Stimulated activated CD8-positive, alpha-beta memory T cell treated with anti-CD3 and anti-CD28 coated beads, Interleukin-4, amount 100 ng/mL, for 48 hours (primary cell): ENCODE measurements at places on chromosomes 13 and 19.

DNA sequence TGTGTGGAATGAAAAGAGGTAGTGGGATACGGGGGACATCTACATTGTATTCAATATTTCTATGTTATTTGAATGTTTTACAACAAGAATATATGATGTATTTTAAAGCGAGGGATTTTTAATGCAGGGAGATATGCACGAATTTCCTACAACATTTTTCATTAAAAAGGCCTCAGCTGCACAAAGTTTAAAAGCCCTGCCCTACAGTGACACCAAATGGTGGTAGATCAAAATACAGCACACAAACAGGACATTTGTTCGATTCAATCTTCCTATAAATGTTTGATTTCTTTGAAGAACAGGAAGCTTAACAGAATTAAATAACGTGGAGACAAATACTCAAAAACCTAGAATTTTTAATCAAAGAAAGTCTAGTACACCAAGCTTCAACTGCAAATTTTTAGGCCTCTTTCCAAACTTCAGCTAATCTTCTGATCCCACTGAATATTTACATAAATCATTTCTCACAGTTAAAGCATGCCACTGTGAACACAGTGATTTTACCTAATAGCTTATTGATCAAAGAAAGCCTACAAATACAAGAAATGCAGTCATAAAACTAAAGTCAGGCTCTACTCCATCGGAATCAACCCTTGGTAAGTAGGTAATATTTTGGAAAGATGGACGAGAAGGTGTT is 257.2 kb downstream of the DIAPH3 start:
- no peak for DNase-seq

DNA sequence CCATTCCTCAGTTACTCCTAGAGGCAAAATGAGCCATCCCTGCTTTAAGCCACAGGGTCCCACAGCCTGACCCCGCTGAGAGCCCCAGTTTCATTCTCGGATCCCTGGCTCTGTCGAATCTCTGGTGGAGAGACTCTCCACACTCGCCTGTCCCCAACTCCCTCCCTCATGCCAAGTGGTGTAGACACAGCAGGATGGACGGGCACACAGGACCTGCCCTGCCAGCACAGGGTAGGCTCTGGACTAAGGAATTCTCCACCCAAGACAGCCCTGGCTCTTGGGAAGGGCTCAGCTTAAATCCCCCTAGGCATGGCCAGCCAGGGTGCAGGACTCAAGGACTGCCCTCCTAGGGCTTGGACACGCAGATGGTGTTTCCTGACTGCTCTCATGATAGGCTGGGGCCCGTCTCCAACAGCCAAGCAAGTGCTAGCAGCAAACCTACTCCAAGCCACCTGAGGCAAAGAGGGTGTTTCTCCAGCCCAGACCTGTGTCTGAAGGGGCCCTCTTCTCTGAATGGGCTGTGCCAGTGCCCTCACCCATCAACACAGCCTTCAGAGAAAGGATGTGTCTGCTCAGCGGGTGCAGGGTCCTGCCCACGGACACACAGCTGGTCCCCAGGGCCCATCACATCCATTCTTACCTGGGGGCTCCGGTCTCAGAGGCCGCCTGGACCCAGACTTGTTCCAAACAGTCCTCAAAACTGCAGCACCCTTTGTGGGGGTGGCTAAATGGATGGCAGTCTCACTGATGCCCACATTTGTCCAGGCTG is 65.3 kb downstream of the PEPD start:
- no peak for DNase-seq

GRCh38 chr13:39957868-39958677 is 302.6 kb downstream of the COG6 start:
- DNase-seq = no peak

- no peak for DNase-seq
These were observed 41.0 kb upstream of the PEPD start for GRCh38 chr19:33562636-33563035.

GRCh38 chr19:37914908-37915307 is 7.9 kb downstream of the SIPA1L3 start:
- no peak for DNase-seq

DNA sequence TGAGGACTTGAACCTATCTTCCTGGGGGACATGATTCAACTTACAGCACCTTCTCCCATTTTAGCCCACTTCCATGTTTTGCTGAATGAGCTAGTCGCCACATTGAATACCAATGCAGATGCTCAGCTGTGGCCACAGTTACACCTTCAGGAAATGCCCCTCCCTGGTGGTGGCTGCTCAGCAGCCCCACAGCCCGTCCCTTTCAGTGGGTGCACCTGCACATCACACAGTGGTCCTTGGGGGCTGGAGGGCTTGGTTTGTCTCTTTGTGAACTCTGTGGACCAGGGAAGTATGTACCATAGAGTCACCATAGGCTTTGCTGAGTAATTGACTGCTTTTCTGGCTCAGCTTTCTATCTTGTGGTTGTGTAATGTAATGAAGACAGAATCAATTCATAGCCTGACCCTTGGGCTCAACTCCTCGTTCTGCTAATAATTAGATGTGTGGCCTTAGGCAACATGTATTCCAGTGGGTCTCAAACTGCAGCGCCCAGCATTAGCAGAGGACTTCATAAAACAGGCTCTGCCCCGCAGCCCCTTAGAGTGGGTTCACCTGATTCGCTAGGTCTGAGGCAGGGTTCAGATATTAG is 48.1 kb upstream of the FARP1 start:
- no peak for DNase-seq

- no peak for DNase-seq
These were observed 77.1 kb downstream of the GNG7 start for GRCh38 chr19:2625434-2625833.

- DNase-seq = no peak
These were observed 77.9 kb downstream of the TRPC4 start for GRCh38 chr13:37791699-37792098.

DNA sequence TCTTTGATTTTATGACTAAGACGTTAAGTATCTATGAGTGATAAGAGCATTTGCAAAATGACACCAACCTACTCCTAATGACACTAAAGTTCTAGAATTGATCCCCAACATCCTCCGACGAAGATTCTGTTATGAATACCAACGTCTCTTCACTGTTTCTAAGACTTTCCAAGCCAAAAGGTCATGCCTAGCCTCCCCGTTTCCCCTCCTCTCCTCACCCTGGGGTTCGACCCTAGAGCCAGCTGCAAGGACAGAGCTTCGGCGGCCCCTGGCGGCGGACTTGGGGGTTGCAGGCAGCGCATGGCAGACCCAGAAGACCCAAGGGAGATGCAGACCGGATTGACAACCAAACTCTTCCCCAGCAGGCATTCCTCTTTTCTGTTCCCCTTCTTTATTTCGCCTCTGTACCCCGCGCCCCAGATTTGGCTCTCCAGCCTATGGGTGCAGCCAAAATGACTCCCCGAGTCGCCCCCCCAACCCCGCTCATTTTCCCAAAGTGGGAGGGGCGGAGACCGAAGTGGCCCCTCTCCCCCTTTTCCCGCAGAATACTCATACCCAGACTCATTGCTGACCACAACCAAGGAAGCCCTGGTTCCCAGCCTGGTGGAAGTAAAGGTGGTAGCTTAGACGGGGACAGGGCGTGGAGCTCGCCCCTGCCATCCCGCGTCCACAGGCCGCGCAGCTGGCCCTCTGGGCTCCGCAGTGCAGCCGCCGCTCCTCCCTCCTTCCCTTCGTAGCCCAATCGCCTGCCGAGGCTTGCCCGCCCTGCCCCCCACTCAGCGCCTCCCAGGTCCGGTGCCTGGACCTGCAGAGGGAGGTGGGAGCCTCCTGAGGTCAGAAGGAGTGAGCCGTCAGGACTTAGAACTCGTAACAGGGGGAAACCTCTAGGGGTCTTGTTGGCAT is 4.1 kb upstream of the EML2 start:
- DNase-seq = peak; percentile 99

GRCh38 chr13:113489171-113489548 is 1.4 kb downstream of the DCUN1D2 start:
- no peak for DNase-seq

GRCh38 chr13:85216576-85216975 is 582.6 kb downstream of the SLITRK6 start:
- no peak for DNase-seq

DNA sequence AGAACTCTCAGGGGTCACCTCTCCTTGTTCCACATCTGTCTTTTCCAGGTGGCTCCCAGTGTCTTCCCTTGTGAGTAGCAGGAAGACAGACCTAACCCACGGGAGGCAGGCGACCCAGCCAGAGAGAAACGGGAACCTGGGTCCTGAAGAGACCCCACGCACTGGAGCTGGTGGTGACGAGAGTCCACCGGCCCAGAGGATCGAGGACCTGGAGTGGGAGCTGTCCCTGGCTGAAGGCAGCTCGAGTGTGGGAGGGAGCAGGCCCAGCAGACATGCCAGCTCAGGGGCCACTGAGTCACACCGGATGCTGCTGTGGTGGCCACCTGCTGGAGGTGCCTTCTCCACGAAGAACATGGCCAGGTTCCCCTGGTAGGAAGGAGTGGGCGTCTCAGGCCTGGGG is 66.5 kb upstream of the ATP12A start:
- no peak for DNase-seq

- DNase-seq = peak; percentile 89
These were observed at the start of gene MOB3A for GRCh38 chr19:2096034-2096479. TSS of gene MOB3A (minus strand) at chr19:2096326. CDS start at chr19:2078560, 17,766 bp downstream.

DNA sequence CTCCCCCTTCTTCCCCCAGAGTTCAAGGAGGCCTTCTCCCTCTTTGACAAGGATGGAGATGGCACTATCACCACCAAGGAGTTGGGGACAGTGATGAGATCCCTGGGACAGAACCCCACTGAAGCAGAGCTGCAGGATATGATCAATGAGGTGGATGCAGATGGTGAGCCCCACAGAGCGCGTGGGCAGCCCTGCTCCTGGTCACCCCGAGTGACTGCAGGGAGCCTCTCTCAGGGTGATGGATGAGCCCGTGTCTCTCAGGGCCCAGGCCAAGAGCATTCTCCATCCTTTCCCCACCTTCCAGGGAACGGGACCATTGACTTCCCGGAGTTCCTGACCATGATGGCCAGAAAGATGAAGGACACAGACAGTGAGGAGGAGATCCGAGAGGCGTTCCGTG is 7.0 kb downstream of the CALM3 start:
- peak; percentile 17 for DNase-seq

DNA sequence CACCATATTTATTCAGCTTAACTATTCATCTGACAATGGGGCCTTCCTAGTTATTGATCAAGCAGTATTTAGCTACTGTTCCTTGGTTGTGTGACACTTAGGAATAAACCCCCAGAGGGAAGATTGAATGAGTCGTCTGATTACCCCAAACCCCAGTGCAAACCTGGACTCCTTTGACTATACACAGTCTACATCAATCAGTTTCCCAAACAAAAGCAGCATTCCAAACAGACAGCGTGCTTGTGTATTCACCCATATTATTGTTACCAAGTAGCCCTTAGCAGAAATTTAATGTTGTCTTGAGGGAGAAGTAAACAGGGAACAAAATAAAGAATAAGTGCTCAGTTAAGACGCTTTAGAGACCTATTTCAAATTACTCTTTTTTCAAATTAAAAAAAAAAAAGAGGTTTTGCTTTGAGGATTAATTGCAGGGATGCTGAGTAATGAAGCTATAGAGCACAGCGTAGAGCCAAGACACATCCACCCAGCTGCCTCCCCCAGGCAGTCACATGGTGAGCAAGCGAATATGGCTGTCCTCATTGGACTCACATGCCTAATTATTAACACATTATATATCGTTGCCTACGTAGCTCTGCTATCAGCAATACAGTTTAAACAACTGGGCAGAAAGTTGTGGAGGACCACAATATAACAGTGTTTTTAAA is 14.7 kb upstream of the B3GLCT start:
- no peak for DNase-seq

- DNase-seq = no peak
These were observed 1824.2 kb downstream of the OLFM4 start for GRCh38 chr13:54852831-54853230.

- DNase-seq = no peak
These were observed 28.1 kb downstream of the LATS2 start for GRCh38 chr13:21033212-21033840.

- no peak for DNase-seq
These were observed 122.9 kb downstream of the RFC3 start for GRCh38 chr13:33940898-33941297.

DNA sequence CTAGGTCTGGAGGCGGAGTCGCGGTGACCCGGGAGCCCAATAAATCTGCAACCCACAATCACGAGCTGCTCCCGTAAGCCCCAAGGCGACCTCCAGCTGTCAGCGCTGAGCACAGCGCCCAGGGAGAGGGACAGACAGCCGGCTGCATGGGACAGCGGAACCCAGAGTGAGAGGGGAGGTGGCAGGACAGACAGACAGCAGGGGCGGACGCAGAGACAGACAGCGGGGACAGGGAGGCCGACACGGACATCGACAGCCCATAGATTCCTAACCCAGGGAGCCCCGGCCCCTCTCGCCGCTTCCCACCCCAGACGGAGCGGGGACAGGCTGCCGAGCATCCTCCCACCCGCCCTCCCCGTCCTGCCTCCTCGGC is at the start of gene SLC5A5:
TSS of gene SLC5A5 (plus strand) at position 68 of the 373 bp plus-strand sequence. CDS start 375 bp downstream, outside the sequence.
- DNase-seq = peak; percentile 47

- DNase-seq = no peak
These were observed 530.6 kb downstream of the KLF12 start for GRCh38 chr13:73603646-73604045.

GRCh38 chr19:10006335-10006708 is 4.0 kb downstream of the COL5A3 start:
- no peak for DNase-seq

GRCh38 chr13:33132644-33133440 is 116.6 kb downstream of the KL start:
- no peak for DNase-seq
